BJ (cell line): ENCODE measurements at places on chromosomes 4 and X.

DNA sequence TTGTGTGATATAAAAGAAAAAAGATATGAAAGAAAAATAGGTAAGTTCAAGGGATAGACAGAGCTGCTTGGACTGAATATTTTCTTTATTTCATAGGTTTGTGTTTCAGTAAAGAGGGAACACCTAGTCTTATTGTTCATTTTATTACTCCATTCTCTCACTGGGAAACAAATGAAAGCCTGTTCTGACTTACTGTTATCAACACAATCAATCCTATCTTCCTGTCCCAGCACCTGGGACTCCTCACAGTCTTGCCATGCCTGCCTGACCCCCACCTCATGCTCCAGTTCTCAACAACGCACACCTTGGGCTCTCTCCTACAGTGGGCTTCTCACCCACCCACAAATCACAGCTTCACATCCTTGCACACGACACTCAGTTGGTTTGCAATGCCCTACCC, 189.5 kb downstream of the PRDM5 start:
- no peak for DNase-seq

DNA sequence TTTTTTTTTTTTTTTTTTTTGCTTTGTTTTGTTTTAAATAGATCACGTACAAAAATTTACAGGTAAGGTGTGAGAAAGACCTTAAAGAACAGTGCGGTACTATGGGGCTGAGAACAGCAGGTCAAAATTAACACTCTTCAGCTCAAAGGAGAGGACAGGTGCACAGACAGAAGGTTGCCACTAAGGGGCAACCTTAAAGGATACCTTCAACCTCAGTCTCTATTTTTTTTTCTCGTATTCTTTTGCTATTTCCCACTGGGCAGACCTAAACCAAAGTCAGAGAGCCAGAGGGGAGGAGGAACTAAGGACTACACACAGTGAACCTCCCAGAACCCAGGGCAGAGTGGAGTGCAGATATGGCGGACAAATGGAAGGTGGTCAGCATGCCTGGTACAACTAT, 1984.3 kb upstream of the IGFBP7 start:
- DNase-seq, result no peak

- peak; percentile 59 for DNase-seq
Observed at GRCh38 chrX:38999967-39000745, 198.9 kb downstream of the MID1IP1 start.

GRCh38 chr4:81600520-81601357, 129.0 kb upstream of the RASGEF1B start:
- no peak for DNase-seq

DNA sequence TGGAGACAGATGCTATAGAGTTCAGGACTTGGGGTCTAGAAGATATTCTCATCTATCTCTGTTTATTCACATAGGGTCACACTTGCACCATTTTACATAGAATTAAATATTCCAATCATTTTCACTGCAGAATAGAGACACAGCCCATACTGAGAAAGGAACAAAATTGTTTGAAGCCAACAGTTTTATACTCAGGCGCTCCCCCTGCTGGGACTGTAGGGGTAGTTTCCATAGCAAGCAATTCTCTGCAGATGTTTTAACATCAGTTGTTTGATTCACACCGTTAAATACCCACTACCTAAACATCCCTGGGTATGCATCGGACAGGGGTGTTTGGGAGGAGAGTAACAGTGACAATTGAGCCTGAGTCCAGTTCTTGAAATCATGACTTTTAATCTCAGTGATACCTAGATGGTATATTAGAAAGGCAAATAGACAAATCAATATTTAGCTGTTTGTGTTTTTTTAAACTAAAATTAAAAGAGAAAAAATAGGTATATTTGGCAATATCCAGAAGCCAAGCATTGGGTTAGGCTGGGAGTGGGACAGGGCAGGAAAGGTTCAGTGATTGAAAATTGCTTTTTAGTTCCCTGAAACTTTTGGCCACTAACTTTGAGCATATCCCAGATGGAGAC, 33.8 kb downstream of the LONRF3 start:
- DNase-seq, result no peak

DNA sequence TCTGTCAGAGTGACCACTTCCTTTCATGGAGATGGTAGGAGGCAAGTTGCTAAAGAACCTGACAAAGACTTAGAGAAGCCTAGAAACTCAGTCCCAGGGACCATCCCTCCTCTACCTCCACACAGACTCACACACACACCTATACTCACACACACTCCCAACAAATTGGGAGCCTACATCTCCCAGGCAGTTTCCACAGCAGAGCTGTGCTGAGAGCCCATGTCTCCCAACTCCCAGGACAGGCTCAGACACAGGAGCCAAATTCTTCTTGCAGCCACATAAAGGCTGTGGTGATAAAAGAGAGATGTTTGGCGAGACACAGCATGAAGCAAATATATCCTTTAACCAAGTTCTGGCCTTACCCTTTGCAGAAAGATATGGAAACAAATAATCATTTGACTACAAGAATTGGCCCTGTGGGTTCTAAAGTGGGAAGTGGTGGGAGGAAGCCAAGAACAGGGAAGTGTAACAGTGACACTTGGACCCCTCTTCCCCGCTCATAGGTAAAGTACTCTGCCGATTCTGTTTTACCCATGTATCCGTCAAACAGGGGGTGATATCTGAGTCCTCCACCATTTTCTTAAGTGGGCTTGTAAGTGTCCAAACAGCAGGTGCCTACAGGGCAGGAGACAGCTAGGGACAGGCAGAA, 11.0 kb upstream of the IDS start:
- no peak for DNase-seq

GRCh38 chr4:57040510-57040909, 61.8 kb downstream of the POLR2B start:
- DNase-seq, result no peak

DNA sequence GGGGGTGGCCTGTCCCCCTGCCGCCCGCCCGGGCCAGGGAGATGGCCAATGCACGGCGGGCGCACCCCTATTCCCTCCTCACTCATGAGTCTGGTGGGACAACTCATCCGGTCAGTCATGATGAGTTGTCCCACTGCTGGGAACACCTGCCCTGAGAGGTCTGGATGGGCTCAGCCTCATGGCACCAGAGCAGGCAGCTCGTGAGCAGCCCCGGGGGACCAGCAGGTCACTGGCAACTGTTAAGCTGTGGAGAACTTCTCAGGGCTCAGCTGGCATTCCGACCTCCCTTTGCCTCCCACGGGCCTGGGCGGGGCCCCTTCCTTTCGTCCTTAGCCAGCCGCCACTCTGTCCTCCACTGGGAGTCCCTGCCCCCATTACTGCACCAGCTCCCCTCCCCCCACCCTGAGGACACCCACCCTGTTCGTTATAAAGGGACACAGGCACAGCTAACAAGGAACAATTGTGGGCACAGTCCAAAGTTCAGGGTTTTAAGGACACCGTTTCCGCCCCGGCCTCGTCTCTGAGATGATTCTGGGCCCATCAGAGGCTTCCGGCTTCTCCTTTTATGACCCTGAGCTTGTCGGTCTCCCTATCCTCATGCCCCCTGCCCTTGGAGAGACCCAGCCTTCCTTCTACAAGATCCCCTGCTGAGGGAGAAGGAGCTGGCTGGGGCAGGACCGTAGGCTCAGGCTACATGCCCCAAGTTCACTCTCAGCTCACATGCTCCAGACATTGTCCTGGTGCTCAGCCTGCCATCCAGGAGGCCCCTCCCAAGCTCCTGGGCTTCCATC, 14.6 kb upstream of the KIAA0232 start:
- DNase-seq, result no peak

DNA sequence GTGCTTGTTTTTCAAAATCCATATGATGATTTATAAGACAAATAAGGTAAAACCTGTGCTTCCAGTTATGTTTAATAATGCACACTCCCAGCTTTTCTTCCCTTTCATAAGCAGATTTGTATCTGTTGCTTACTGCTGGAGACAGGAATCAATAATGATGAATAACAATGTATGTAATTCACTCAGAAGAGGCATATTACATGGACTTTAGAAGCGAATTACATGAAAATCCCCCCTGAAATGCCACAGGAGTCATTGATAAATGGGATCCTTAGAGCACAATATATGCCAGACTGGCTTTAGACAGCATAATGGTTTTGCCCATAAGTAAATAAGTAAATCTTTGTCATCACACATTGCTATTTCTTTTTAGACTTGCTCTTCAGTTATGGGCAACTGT, 892.3 kb downstream of the CCSER1 start:
- DNase-seq, result no peak

DNA sequence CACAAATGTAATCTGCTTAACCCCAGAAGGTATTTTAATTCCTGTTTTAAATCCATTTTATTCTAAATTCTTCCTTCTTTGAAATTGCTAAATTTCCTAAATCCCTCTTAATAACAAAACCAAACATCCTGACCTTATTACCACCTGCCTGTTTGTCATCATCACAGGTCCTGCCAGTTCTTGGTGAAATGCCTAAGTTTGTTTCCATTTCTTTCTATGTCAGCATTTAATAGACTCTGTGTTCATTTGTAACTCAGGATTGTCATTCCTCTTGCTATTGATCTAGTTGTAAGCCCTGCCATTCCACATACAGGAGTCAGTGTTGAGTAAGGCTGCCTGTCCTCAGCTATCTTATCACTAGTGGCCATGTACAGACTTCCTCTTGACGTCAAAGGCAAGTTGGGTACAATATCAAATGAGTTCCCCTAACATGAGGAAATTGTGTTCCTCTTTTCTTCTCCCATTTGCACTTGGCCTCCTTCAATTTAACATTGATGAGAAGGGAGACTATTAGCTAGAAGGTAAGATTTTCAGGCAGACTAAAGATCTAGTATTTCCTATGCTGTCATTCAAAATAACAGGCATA, 440.1 kb downstream of the AFF2 start:
- no peak for DNase-seq
